ENCODE measurements at places on chromosomes 6 and 20. TPM values are rescaled to one million over a fixed set of nuclear protein-coding genes. Genes with fewer than 3 reads are reported as not detected.

Gene PHACTR1
- total RNA-seq: 1.3 TPM

DNA sequence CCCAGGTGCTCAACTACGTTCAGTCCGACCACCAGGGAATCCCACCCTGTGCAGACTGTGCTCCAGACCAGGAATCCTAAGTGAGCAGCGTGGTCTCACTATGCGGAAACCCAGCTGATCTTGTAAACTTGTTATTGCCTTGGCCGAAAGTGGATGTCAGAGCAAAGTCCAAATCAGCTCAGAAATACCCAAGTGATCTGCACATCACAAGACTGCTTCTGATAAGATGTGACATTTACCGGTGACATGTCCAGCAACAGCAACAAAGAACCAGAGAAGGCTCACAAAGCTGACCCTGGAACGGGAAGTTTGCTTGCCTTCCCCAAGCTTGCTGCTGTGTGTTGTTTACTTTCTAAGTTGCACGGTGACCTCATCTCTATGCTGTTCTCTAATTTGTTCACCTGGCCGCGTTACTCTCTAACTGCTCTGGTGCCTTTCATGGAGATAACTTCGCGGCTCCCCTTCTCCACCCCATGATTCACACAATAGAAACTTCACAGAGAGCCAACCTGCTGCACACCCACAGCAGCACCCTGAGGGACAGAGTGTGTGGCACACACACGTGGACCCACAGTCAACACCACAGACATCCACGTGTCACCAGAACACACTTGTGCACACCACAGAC is 1.7 kb downstream of the BNIP5 start:
- DNase-seq: no peak

Gene FILIP1
- total RNA-seq: 4.0 TPM

Gene HSPA1L
- 0.88 TPM for total RNA-seq

GRCh38 chr20:48184229-48184628 is 398.9 kb upstream of the SULF2 start:
- no peak for DNase-seq

GRCh38 chr6:32369660-32370059 is 2.0 kb downstream of the TSBP1 start:
- DNase-seq: no peak

Gene PROKR2
- not detected for total RNA-seq

DNA sequence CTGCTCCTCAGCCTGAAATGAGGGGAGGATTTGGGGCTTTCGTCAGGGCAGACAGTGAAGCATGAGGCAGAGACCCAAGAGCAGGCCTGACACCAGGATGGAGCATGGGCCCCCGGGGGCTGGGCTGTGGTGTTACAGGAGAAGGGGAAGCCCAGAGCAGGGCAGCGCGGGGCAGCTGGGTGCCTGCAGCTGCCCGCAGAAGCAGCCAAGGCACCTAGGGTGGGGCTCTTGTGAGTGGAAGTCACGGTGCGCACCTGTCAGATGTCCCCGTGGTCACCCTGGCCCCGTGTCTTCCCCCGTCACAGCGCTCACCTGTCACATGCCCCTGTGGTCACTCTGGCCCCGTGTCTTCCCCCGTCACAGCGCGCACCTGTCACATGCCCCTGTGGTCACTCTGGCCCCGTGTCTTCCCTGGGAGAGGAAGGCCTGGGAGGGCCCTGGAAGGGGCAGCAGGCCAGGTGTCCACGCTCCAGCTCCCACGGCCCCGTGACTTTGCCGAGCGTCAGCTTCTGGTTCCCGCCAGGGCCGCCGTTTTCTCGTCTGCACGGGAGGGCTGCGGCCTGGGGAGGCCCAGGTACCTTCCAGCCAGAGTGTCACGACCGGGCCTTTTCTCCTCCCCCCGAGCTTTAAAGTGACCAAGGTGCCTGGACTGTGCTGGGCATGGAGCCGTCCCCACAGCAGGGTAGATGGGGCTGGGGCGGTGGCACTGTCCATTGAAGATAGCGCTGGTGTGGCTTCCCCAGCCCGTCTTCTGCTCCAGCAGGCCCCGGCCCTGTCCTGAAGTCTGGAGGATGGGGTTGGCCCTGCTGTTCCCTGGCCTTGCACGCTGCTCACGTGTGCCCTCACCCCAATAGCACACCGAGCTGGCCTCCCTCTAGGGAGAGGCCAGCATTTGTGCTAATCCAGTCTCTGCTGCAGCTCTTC is 9.4 kb downstream of the ARFGAP1 start:
- DNase-seq: no peak

- DNase-seq: no peak
Observed at GRCh38 chr6:122286512-122286911, 112.9 kb upstream of the HSF2 start.

DNA sequence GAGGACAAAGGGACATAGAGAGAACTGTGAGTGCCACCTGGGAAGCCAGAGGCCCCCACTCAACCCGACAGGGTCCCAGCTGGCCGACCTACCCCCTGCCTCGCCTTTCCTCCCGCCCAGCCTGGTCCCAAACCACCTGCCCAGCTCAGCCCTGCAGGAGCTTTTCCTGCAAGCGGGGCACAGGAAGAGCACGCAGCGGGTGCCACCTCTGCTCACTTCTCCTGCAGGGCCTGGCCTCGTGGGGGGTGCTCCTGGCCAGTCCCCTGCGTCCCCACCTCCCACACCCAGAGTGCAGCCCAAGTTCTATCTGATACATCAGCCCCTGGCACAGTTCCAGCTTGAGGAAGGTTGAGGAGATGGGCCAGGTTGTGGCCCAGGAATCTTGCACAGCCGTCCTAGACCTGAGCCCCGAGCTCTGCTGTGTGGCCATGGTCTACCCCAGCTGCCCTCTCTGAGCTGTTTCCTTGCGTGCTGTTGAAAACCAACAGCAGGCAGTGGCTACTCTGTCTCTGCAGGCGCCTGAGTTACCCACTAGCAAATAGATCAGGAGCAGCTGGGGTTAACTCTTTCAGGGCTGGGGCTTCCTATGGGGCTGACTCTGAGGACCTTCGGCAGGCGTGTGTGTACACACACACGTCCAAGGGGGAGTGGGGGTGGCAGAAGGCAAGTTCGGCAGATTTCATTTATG is 1.7 kb downstream of the NECAB3 start:
- DNase-seq: no peak

- DNase-seq: no peak
Observed at GRCh38 chr6:113680301-113680700, 176.8 kb upstream of the MARCKS start.

GRCh38 chr6:104322841-104323240 is 536.9 kb downstream of the HACE1 start:
- DNase-seq: no peak

DNA sequence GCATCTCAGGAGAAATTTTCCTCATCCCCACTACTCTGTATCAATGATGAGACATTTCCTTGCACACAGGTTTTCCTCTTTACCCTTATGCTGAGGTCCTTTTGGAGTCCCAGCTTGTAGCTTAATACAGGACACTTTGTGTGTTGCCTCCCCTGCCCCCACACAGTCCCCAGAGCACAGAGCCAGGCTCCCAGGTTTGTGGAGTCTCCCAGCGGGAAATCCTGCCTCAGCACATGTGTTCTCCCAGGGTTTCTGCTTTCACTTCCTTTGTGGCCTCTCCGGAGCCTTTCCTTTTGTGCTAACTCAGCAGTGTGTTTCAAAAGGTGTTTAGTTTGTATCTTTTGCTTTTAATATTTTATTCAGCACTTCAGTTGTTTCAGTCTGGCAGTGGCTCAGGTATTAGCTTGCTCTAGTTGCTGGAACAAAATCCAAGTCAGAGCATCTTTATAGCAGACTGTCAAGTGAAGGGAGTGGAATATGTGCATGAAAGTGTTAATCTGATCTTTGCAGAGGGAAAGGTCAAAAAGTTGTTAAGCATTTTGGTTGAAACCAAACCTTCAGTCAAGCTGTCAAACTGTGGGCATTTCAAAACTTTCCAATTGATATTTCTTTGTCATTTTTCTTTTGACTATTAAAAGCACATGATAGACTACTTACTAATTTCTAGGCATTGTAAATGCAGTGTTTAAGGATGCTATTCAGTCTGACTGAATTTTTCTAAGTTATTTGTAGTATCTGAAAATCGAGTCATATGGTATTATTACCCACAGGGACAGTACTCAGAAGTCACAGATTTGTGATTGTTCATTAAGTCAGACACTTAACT is 8.6 kb downstream of the SNX9 start:
- no peak for DNase-seq

GRCh38 chr6:36402481-36402880 is 15.0 kb upstream of the ETV7 start:
- DNase-seq: no peak

DNA sequence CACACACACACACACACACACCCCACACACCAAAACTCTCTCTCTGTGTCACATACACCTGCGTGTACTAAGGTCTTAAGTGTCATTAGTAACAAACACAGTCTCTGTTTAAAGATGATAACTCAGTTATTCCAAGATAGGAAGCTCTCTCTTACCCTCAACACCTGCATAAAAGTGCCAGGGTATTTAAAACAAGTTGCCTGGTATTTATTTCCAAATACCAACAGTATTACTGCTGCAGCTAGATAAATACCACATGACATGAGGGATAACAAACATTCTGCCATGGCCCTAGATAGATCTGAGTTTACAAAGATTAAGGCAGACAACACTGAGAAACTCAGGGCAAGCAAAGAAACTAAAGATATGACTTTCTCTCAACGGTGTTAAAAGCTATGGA is 118.5 kb downstream of the SIM1 start:
- DNase-seq: no peak

DNA sequence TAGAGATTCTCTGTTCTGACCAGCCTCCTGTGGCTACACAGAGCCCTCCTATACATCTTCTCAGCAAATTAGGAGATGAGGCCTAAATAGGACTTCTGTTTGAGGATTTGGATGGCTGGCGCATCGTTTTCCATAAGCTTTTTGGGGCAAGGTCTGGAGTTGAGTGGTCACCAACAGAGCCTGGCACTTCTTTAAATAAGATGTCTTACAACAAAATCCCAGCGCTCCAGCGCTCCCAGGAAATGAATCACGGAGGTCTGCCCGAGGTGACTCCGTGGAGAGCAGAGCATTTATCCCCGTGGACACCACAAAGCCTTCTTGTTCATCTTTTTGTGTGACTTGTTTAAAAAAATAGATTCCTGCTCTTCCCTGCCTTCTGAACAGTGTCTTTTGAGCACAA is 75.3 kb downstream of the GNAS-AS1 start:
- no peak for DNase-seq

GRCh38 chr6:130494729-130495128 is 128.9 kb downstream of the TMEM200A start:
- DNase-seq: no peak

Gene TTLL9
- 1.7 TPM for total RNA-seq

GRCh38 chr6:44251576-44252524 is 4.9 kb downstream of the HSP90AB1 start:
- no peak for DNase-seq

Gene TPBG
- total RNA-seq: 14.5 TPM

Gene IDH3B
- total RNA-seq: 139 TPM

DNA sequence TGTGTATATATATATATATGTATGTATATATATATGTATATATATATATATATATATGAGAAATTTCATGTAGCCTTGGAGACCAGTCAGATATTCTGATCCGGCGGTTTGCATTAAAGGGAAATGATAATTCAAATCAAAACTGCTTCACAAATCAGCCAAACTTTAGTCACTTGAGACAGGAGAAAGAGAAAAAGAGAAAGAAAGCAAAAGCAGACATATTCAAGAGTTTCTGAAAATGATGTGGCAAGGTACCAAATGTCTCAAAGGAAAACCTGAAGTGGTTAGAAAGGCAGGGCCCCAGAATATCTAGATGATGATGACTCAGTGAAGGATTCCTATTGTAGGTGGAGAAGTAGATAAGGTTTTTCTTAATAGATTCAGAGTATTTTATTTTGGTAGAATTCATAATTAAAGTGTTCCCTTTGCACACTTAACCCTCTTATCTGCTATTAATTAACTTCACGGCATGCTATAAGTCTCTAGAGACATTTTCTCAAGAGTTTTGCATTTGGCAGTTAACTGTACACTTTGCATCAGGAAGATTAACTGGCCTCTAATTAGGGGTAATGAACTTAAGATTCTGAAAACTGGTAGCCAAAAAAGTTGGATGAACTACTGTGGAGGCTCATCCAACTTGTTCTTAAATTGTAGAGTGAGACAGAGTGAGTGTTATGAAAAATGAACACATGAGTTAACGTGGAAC is 50.1 kb upstream of the ASF1A start:
- no peak for DNase-seq

GRCh38 chr6:39665861-39666260 is 59.3 kb downstream of the KIF6 start:
- DNase-seq: no peak

GRCh38 chr6:135439549-135439948 is 58.0 kb downstream of the AHI1 start:
- no peak for DNase-seq

Gene PLCG1
- total RNA-seq: 93.0 TPM

Gene RSPH3
- total RNA-seq: 18.9 TPM

- DNase-seq: no peak
Observed at GRCh38 chr20:8002056-8002455, 17.5 kb downstream of the TMX4 start.

DNA sequence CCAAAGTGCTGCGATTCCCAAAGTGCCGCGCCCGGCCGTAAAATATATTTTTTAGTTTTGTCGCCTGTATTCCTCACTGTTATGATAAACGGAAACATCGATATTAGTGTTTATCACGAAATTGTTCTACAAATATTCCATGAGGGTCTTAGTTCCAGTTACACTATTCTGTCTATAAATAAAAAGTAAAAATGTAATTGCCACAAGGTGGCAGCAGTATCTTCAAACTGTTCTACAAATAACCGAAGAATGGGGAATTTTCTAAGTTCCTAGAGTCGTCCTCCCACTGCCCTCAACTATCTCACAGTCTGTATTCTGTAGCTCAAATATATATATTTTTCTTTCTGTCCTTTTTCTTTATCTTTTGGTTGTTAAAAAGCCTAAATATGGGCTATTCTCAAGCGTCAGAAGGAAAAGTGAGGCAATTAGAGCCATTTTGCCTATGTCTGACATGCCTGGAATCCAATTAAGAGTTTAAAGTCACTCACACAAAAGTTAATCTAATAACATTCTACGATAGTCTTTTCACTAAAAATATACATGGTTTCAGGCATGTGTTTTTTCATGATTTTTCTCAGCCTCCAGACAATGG is 14.2 kb upstream of the FAM162B start:
- no peak for DNase-seq

Gene C6orf58
- not detected for total RNA-seq

Gene TULP4
- total RNA-seq: 205 TPM

- peak; percentile 59 for DNase-seq
Observed at GRCh38 chr6:24504649-24505586, 10.1 kb downstream of the ALDH5A1 start.

GRCh38 chr20:36967636-36968035 is 16.1 kb upstream of the SAMHD1 start:
- no peak for DNase-seq

- DNase-seq: no peak
Observed at GRCh38 chr6:42693725-42694323, 28.6 kb downstream of the PRPH2 start.

DNA sequence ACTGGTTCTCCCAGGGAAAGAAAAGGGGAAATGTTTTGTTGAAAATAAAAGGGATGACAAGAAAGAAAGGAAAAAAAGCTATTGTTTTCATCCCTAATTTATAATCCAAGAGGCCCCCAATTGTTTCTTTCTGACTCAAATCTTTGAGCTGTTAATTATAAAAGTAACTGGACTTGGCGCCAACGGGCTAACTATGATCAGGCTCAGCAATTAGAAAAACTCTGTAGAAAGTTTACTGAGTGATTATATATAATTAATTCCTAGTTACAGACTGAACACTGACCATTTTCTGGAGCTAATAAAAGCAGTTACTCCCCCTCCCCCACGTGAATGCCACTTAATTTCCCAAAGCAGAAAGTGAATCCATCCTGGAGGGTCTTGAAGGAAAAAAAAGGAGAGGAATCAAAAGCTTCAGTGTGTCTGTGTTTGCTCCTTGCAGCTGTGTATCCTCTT is 3.2 kb downstream of the ZMYND8 start:
- no peak for DNase-seq

Gene JAG1
- 71.0 TPM for total RNA-seq

Gene OSBPL2
- total RNA-seq: 68.5 TPM

Gene BFSP1
- not detected for total RNA-seq

Measured in Peyer's patch (tissue), 4 donors.